Adrenal gland (tissue), 19 donors: ENCODE measurements at places on chromosomes 6 and 20.

GRCh38 chr6:89978749-89979145 is 84.5 kb downstream of the GJA10 start:
- no peak for DNase-seq

GRCh38 chr6:113599444-113599843 is 257.7 kb upstream of the MARCKS start:
- no peak for DNase-seq

GRCh38 chr6:106411056-106411455 is 50.5 kb downstream of the CRYBG1 start:
- DNase-seq: no peak

DNA sequence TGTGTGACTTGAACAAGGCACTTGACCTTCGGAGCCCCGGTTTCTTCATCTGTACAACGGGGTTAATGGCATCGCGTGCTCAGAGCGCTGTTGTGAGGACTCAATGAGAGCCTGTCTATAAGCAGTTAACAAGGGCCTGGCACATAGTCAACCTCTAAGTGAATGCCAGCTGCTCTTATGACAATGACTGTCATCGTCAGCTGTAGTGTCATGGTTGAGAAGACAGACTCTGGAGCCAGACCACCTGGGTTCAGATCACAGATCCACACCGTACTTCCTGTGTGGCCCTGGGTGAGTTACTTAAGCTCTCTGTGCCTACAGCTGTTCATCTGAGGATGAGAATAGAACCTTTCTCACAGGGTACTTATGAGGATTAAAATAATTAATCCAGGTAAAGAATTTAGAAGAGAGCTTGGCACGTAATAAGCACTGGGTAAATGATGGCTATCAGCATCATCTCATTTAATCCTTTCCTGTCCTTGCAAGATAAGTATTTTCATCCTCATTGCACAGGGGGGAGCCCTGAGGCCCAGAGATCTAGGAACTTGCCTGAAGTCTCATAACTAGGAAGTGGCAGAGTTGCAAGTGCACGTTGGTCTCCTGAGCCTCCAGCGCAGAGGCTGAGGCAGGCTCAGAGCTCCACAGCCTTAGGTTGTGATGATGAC is 105.3 kb downstream of the EYA2 start:
- no peak for DNase-seq

DNA sequence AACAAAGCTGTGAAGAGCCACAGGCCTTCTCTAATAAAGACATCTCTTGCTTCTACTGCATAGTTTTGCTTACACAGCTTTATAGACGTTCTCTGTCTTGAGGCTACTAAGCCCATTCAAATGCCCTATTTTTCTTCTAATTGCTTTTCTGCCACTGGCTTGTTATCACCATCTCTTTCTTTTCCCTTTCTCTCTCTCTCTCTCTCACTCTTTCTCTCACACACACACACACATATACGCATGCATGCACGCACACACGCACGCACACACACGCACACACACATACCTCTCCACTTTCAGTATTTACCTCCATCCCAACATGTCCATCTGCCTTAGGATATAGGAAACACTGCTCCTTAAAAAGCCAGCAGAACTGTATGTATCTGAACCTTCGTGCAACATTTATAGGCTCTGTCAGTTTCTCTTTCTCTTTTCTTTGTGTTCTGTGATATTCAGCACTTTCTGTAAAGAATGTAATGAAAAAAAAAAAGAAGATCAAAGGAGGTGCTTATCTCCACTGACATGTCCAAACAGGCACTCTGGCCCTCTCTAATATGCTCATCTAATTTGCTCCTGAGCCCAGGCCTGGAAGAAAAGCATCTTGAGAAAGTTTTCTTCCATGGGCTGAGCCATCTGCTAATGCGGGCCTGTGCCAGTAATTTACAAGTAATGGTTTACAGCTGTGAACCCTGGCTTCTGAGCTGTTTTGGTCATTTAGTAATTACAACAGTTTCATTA is 1046.7 kb upstream of the MAP3K7 start:
- no peak for DNase-seq

DNA sequence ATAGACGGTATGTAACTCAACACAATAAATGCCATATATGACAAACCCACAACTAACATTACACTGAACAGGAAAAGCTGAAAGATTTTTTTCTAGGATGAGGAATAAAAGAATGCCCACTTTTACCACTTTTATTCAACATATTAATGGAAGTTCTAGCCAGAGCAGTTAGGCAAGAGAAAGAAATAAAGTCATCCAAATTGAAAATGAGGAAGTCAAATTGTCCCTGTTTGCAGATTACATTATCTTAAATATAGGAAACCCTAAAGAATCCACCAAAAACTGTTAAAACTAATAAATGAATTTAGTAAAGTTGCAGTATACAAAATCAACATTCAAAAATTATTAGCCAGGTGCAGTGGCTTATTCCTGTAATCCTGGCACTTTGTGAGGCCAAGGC is 24.6 kb upstream of the ADGB start:
- no peak for DNase-seq

DNA sequence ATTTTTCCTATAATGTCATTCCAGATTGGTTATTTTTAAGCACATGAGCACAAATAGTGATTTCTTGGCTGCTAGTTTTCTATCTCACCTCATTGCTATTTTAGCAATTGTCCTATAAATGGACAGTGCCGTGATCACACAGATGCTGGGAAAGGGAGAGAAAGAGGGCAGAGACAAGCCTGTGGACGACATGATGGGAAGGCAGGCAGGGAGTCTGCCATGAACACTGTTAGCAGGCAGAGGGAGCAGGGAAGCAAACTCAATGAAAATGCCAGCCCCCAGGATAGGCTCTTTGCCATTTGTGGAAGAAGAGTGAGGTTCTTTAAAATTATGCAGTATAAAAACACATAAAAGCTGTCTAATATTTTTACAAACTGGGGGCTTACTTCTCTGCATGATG is 96.8 kb downstream of the ADTRP start:
- no peak for DNase-seq

- no peak for DNase-seq
Measured at GRCh38 chr20:52230409-52230808, 38.8 kb upstream of the ZFP64 start.

DNA sequence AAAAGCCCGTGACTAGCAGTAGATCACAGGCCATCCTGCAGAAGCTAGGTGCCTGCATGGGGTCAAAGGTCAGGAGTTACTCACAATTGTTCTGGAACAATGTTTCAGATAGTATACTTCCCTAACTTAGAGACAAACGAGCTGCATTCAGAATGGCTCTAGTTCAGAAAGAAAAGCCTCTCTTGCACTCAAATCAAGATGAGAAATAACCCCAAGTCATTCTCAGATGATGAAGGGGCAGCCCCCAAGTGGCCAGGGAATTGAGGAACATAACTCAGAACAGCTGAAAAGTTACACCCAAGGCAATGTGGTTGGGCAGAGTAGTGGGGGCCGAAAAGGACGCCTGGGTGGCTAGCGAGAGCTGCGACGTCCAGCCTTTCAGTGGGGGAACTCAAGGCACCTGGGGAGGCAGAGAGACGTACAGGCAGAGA is 27.8 kb downstream of the FYN start:
- no peak for DNase-seq

- DNase-seq: no peak
Measured at GRCh38 chr6:84707171-84707570, 57.2 kb downstream of the TBX18 start.

GRCh38 chr6:36818756-36819155 is 20.5 kb downstream of the CPNE5 start:
- DNase-seq: no peak
